ENCODE measurements at places on chromosomes 16 and 17. TPM values are rescaled to one million over a fixed set of nuclear protein-coding genes. Genes with fewer than 3 reads are reported as not detected.

Gene CSH2
- total RNA-seq: not detected

Gene HASPIN
- 1.0 TPM for total RNA-seq

Gene KRTAP1-5
- total RNA-seq: 0.51 TPM

Gene BICDL2
- 54.6 TPM for total RNA-seq

Gene SLC16A6
- 0.85 TPM for total RNA-seq

Gene MT1F
- total RNA-seq: 37.3 TPM

Gene MYO15A
- total RNA-seq: 0.32 TPM

Measured in prostate gland (tissue), 2 donors.